ENCODE measurements at places on chromosomes 11 and 22. TPM values are rescaled to one million over a fixed set of nuclear protein-coding genes. Genes with fewer than 3 reads are reported as not detected.

Gene SF1
- 192 TPM for total RNA-seq

Gene SUSD2
- total RNA-seq, result 0.13 TPM

Gene MS4A6E
- total RNA-seq, result not detected

Gene OR52N4
- total RNA-seq, result not detected

Gene OR52I2
- not detected for total RNA-seq

Gene SEC14L6
- 0.29 TPM for total RNA-seq

Gene KRTAP5-4
- total RNA-seq, result not detected

Gene FAM180B
- not detected for total RNA-seq

Gene TMEM135
- 29.8 TPM for total RNA-seq

Gene NPAS4
- not detected for total RNA-seq

Gene MIAT
- 0.66 TPM for total RNA-seq

Gene NELL1
- total RNA-seq, result not detected

Gene INPP5J
- total RNA-seq, result 0.29 TPM

Gene SLC22A9
- not detected for total RNA-seq

Gene OR4A16
- not detected for total RNA-seq

Gene PNPLA3
- 6.4 TPM for total RNA-seq

Gene HOATZ
- total RNA-seq, result not detected

Gene PPP1CA
- 200 TPM for total RNA-seq

Gene NDUFV1
- 156 TPM for total RNA-seq

Gene GSC2
- total RNA-seq, result not detected

Gene LARGE1
- total RNA-seq, result 8.9 TPM

Gene LYVE1
- 3.9 TPM for total RNA-seq

Gene HEPN1
- total RNA-seq, result not detected

Gene MTFP1
- 30.1 TPM for total RNA-seq

Gene TMEM218
- 21.0 TPM for total RNA-seq

Gene CNGA4
- 0.07 TPM for total RNA-seq

Gene APOBEC3A
- total RNA-seq, result not detected

Gene TENM4
- 0.13 TPM for total RNA-seq

Gene MTMR3
- total RNA-seq, result 33.0 TPM

Gene CTTN
- total RNA-seq, result 351 TPM

Gene KDM4D
- total RNA-seq, result 1.1 TPM

Gene OR52H1
- total RNA-seq, result not detected

Gene ZBED5
- total RNA-seq, result 38.3 TPM

Gene DBX1
- total RNA-seq, result not detected

Gene KCNK4
- 0.07 TPM for total RNA-seq

Gene KCNA4
- not detected for total RNA-seq

Gene OMP
- not detected for total RNA-seq

Gene FJX1
- total RNA-seq, result 28.1 TPM

Gene STX5
- 28.1 TPM for total RNA-seq

Gene USH1C
- not detected for total RNA-seq

Gene MS4A1
- total RNA-seq, result not detected

Gene GSTT2B
- 11.4 TPM for total RNA-seq

Gene NUDT8
- total RNA-seq, result 12.3 TPM

Gene KCNE3
- total RNA-seq, result 0.53 TPM

Gene SLC29A2
- total RNA-seq, result 0.27 TPM

Gene MEI1
- total RNA-seq, result 4.3 TPM

Gene OR5P2
- total RNA-seq, result not detected

Gene SLC15A3
- 2.7 TPM for total RNA-seq

Gene LRRC56
- 0.36 TPM for total RNA-seq

Gene GAL3ST3
- total RNA-seq, result 0.36 TPM

Gene ZC3H12C
- total RNA-seq, result 22.4 TPM

All from thoracic aorta endothelial cell (primary cell).